ENCODE measurements at places on chromosomes 1 and 21. TPM values are rescaled to one million over a fixed set of nuclear protein-coding genes. Genes with fewer than 3 reads are reported as not detected.

DNA sequence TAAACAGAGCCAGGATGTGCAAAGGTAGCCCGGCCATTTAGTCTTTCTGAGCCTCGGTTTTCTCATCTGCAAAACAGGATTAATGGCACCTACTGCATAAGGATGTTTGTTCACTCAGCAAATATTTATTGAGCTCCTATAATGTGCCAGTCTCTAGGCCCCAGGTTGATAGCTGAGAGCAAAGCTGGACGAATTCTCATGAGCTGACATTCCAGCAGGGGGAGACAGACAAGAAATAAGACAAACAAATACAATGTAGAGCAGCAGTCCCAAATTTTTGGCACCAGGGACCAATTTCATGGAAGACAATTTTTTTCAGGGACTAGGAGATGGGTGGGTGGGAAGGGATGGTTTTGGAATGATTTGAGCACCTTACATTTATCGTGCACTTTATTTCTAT, 74.3 kb upstream of the PAX7 start:
- DNase-seq: peak; percentile 15

DNA sequence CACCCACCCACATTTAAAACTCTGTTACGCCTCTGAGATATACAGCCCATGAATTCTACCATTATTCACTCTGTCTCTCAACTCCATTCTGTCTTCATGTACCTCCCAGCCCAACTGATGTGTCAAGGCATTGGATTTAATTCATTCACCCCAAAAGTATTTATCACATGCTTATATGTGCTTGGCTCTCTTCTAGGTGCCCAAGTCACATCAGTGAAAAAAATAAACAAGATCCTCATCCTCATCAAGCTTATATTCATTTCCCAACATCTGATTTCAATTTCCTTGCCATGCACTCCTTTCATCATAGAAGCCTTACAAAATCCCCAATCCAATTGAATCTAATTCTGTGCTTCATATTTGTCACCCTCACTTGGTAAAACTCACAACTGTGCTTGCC, 967.6 kb downstream of the LTN1 start:
- DNase-seq: no peak

GRCh38 chr1:166603296-166603695, 236.0 kb upstream of the POGK start:
- DNase-seq: no peak

DNA sequence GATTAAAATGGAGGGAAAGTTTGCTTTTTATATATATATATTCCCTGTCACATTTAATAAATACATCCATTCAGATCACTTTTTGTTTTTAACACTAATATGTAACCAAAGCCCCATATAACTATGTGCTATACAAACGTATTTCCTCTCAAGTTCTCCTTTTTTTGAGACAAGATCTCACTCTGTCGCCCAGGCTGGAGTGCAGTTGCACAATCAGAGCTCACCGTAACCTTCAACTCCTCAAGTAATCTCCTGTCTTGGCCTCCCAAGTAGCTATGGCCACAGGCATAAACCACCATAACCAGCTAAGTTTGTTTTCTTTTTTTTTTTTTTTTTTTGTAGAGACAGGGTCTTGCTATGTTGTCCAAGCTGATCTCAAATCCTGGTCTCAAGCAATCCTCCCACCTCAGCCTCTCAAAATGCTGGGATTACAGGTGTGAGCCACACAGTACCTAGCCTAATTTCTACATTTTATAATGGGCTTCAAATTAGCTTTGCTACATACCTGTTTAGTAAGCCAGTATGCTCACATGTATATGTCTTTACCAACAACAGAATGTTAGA, 120.0 kb downstream of the TGFBR3 start:
- DNase-seq: no peak

- DNase-seq: peak; percentile 37
These were observed at the start of gene SLC45A3 for GRCh38 chr1:205680073-205680851. Gene SLC45A3, minus strand, starts transcription at chr1:205680509. Its CDS starts 15,853 bp downstream, at chr1:205664656.

DNA sequence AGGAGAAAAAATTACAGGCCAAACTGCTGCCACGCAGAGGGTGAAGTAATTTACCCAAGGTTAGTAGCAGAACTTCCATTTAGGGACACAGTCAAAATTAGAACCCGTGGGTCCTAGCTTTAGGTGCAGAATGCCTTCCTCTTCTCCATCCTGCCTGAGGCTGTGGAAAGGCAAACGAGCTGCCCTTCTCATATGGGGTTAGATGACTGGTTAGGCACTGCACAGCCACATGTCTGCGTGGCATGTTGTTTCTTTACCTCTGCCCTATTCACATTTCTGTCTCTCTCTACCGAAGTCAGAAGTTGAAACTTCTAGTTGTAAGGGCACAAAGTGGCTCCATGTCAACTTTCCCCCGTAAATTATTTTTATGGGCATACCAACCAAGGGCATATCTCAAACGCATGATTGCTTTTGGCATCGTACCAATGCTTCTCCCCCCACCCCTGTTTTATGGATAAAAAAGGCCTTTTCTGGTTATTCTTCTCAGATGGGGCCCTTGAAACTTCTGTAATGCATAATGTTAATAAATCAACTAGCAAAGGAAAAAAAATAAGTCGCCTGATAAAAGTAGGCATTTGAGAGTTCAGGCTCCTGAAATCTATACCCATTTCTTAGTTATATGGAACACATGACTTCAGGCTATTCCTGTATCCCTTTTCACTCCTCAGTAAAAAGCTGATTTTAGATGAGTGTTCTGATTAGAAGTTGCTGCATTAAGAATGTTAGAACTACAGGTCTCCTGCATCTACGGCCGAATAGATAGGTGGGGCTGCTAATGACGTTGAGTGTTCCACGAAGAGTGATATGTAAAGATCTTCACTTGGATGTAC, 139.6 kb upstream of the NRIP1 start:
- DNase-seq: no peak

IL12RB2 gene
- total RNA-seq: not detected

DNA sequence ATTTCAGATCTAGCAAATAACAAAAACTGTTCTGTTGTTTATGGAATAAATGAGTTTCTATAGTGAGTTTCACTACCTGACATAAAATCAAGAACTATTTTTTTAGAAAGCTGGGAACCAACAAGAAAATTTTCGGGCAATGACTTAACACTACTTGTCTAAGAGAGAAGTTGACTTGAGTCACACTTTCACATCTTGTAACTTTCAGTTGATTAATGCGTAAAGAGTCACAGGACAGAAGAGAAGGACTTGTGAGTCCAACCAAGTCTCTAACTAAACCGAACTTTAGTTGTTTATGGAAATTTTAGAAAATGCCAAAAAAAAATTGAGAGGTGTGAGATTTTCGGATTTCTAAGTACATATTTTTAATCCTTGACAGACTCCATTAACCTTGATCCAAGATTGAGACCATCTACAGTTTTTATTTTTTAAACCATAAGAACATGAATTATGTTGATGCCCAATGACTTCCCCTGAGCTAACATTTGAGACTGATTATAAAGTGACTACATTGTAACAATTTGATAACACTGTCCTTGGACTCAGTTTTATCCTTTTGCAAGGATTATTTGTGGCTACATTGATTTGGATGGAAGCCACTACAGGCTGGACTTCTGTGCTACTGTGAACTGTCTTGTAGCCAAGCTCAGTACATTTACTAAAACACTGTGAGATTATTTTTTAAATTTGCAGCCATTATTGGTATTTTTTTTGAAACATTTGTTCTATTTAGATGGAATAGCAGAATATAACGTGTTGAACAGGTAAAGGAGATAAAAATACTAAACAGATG, 284.0 kb downstream of the PTPRC start:
- no peak for DNase-seq

CFHR5 gene
- not detected for total RNA-seq

FAM151A gene
- total RNA-seq: not detected

DNA sequence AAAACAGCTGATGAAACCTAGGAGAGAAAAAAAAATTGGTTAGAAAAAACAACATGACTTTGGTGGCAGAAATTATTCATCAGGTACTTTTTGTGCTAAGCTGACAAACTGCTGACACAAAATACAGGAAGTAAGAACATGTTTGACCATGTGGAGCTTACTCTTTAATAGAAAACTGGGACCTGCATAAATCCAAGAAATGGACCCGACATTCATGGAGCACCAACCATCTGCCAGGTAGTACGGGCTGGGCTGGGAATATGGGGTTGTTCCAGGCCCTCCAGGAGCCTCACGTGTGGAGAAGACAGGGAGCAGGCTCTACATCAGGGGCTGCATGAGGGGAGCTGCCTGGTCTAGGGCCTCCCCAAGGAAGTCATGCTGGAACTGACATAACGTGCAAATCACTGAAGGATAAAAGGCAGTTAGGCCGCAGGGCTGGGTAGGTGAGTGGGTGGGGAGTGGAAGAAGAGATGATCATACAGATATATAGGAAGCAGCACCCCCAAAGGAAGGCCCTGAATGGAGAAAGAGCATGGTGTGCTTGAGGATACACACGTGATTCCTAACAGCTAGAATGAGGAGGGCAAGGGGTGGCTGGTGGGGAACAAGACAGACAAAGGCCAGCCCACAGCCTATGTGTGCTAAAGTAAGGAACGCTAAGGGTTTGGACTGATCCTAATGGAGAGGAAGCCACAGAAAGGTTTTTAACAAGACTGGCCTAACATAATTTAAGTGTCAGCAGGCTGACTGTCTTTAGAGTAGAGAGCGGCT, 26.1 kb downstream of the CD58 start:
- DNase-seq: no peak

DNA sequence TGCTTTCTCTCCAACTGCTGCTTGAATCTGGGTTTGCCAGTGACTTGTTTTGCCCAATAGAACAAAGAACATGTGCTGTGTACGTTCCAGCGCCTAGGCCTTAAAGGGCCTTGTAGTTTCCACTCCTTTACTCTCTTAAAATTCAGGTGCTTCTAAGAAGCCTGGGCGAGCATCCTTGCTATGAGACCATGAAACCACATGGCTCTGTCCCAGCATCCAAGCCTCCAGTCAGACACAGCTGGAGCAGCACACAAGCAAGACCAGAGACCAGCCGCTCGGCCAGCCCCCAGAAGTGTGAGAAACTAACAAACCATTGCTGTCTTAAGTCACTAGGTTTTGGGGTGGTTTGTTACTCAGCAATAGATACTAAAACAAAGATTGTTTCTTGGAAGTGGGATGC, 15.1 kb downstream of the PLEKHO1 start:
- no peak for DNase-seq

- peak; percentile 1 for DNase-seq
These were observed 39.6 kb downstream of the ATG4C start for GRCh38 chr1:62823556-62823955.

KCNA3 gene
- total RNA-seq: not detected

GRCh38 chr1:226223786-226224244, 351 bp downstream of the MIXL1 start:
- no peak for DNase-seq

LRRC39 gene
- total RNA-seq: 31.4 TPM

PCBP3 gene
- 1.5 TPM for total RNA-seq

HOOK1 gene
- total RNA-seq: not detected

GRCh38 chr21:24188506-24188905, 1418.8 kb downstream of the MRPL39 start:
- DNase-seq: no peak

DNA sequence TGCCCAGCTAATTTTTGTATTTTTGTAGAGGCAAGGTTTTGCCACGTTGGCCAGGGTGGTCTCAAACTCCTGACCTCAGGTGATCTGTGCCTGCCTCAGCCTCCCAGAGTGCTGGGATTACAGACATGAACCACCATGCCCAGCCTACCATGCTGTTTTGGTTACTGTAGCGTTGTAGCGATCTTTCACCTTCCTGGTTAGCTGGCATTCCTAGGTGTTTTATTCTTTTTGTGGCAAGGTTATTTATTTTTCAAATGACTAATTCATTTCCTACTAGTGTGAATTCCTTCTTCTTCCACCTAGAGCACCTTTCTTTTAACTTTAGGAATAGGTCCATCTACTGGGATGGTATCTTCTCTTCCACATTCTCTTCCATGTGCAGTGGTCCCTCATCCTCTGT, 29.3 kb downstream of the TMEM200B start:
- DNase-seq: no peak

DNA sequence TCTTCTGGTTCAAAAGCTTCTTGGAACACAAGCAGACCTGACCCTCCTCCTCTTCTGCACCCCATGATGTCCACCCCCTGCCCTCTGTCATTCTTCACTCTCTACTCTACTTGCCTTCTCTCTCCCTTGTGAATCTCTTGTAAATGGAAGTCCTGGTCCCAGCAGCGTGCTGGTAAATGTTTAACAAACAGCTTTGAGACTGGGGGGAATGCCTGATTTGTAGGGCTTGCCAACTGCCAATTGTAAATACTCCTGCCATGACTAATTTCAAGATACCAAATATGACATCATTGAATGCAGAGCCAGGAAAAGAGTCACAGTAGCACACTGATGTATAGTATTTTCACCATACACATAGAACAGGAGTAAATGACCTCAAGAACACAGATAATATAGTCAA, 40.9 kb upstream of the LRRN2 start:
- DNase-seq: no peak

DNA sequence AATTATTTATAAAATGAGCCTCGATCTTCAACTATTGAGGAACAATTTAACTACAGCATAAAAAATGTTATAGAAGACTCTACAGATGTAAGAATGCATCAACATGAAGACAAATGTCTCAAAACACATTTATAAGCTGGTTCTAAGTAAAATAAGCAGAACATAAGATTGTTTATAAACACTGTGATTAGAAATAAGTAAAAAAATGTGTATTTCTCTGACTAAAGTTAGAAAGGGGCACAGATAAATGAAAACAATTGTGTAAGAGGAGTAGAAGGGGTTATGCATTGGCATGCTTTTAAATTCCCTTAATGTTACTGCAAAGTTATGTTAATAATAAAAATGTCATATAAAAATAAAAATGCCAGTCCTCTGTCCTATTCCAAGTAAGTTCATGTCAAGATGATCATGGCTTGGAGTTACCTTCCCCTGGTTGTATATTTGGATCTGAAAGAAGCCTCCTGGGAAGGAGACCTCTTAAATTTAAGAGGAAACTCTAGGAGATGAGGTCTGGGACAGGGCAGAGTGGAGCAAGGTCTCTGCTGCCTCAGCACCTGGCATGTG, 70.2 kb upstream of the FAM20B start:
- no peak for DNase-seq

GRCh38 chr1:91022518-91022929, 689 bp upstream of the ZNF644 start:
- DNase-seq: no peak

DNA sequence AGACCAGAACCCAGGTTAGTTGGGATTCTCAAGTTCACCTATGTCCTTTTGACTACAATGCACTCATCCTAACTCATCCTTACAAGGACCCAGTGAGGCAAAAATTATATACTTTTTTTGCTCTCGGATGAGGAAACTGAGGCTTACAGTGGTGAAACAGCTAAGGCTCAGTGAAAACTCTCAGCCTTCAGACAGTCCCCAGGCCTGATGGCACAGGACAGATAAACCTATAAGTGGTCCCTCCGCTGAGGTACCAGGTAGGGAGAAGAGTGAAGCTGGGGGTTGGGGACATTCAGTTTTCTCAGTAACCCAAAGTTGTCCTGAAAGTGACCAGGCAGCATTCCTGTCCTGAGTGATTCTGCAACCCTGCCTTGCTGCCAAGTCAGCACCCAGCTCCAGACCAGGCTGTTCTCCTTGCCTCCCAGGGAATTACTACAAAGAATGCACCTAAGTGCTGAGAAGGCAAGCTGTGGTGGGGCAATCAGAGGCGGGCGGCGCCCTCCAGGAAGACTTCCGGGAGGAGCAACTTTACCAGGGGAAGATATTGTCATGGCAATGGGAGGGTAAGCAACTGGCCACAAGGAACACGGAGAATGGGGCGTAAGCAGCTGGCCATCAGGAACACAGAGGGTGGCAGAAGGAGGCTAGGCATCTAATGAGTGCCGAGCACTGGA, 4.6 kb downstream of the TENT5B start:
- DNase-seq: no peak

STYXL2 gene
- total RNA-seq: 46.6 TPM
